ENCODE measurements at places on chromosomes 12 and 14.

- DNase-seq: no peak
Observed at GRCh38 chr12:89492883-89493282, 31.7 kb downstream of the GALNT4 start.

DNA sequence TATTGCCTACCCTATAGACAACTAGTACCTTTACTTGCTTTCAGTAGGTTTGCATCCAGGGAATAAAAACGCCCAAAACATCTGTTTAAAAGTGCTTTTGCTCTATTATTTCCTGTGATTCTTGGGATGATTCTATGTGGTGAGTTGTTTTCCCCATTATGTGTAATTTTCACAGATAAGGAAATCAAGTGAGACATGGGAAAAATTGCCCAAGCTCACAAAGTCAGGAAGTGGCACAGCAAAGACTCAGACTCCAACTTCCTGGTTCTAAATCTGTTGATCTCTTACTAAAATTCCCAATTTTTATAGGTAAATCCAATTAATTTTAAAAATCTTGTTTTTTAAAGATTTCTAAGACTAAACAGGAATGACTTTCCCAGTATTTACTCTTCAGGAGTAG, 39.0 kb downstream of the NID2 start:
- no peak for DNase-seq

DNA sequence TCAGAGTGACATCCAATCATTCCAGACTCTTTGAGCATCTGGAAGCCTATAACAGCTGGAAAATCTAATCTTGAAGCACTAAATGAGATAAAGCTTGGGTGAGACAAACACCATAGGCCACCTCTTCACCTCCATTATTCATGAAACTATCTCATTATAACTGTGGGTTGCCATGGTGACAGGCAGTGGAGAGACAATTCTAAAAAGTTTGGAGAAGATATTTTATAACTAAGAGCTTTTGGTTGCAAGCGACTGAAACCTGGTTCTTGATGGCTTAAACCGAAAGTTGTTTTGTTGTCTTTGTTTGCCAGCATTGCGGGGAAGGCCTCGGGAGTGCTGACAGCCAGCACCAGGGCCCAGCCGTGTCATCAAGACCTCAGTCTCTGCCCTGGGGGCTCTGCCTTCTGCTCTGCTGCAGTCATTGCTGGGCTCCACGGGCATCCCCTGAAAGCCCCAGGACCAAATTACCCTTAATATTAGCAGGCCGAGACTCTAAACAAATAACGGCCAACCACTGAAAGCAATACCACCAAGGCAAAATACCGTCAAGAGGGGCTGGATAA, 353.6 kb upstream of the SFSWAP start:
- DNase-seq: no peak

DNA sequence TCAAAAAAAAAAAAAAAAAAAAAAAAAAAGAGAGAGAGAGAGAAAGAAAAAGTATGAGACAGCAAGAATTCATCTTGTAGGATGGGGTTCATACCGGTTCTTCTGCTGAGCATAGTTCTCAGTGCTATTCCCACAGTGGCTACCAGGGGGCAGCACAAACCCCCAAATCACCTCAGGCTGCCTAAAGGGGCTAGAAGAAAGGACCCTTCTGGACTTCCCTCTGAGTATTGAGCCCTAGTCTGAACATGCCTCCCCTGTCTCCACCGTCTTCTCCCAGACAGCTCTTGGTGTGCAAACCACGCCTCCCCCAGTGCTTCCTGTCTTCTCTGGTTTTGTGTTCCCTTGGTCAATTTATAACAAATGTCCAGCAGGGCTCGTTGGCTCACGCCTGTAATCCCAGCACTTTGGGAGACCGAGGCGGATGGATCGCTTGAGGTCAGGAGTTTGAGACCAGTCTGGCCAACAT, 31.3 kb upstream of the SMUG1 start:
- peak; percentile 84 for DNase-seq

DNA sequence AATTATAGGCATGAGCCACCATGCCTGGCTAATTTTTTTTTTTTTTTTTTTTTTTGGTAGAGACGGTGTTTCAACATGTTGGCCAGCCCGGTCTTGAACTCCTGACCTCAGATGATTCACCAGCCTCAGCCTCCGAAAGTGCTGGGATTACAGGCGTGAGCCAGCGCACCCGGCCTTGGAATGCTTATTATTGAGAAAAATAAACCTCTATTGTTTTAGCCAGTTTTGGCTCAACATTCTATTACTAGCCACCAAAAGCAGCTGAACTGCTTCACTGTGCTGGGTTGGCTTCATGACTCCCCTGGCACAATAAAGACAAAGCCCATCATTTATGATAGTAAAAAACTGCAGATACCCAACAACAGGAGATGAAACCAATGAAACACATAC, 93.5 kb upstream of the CEP83 start:
- DNase-seq: peak; percentile 68

DNA sequence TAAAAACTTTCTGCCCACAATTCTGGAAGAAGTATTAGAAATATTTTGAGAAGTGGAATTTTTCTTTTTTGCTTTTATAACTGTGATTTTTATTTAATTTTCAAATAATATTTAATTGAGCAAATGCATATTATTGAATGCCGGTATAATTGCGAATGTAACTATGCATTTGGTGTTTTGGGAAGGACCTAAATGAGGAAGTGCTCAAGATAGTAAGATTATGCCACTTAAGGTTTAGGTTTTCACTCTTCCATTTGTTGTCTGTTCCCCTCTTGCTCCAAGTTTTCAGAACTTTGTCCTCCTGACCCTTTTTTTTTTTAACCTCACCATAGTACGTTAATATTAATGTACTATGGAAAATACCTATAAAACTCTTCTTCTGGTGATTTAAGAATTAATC, 85.8 kb downstream of the KIAA0586 start:
- DNase-seq: no peak

DNA sequence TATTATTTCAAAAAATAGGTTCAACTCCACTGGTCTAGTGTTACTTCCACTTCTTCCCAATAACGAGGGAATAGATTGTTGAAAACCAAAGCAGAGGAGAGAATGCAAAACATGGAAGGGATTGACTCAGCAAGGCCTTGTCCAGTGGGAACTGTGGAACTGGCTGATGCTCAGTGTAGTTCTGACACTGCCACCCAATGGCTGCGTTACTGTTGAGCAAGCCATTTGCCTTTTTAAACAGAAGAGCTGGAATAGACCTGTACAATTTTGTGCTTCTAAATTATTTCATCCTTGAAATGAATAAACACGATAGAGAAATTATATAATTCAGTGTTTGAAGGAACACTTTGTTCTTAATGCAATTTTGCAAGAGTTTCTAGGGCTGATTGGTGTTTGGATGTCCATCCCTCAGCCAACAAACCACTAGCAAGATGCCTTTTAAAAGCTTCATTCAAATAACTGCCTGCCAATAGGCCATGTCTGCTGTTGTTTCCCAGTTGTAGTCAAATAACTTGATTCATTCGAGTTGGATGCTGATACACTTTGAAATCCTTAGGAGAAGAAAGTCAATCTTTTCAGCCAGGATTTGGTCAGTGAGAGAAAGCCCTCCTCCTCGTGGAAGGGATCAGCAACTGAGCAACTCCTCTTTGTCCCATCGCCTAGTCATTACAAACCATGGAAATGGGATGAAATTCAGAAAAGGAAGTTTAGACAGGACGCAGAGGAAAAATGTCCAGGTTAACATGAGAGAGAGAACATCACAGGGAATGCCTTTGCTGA, 7.3 kb upstream of the MGP start:
- DNase-seq: peak; percentile 40

DNA sequence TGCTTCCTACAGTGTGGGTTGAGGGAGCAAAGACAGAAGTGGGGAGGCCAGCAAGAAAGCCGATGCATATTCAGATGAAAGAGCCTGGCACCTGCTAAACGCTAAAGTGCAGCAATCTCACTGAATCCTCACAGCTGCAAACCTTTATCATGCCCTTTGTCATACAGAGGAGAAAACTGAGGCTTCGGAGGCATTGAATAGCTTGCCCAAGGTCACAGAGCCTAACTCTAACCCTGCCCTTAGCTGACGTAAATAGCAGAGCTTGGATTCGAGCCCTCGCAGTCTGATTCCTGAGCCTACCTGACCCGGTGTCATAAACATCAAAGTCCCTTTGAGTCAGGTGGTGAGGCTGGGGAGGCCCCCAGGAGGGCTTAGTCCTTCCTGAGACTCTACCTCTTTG, 54.9 kb downstream of the CMKLR1 start:
- no peak for DNase-seq

DNA sequence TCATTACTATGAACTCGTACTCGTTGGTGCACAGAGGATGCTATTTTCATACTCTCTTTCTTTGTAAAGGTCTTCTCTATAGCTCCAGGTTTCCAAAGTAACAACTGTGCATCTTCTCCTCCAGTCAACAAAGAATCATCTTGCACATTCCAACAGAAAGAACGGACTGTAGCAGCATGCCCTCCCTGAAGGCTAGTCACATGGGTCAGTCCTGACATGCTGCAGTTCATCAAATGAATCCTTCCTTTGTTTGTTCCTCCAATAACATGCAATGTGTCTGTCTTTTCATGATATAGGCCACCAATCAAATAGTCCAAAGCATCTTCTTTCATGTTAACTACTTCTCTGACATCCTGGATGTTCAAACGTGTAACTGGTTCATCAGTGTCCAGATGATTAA, 42.9 kb downstream of the WDR89 start:
- DNase-seq: peak; percentile 63

DNA sequence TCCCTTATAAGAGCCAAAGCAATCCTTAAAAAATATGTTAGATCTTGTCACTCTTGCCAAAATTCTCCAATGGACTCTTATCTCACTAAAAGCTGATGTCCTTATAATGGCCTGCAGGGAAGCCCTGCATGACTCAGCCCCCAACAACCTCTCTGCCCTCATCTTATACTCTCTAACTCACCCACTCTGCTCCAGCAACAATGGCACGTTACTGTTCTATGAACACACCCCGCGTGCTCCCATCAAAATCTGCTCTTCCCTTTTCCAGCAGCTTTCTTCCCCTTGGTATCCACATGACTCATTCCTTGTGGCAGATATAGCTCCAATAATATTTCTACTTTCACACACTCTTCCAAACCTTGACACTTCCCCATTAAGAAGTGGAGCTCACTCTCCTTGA, 108.1 kb downstream of the DENND5B start:
- no peak for DNase-seq

GRCh38 chr12:79238246-79238645, 373.7 kb downstream of the SYT1 start:
- no peak for DNase-seq

- no peak for DNase-seq
Observed at GRCh38 chr12:13986031-13986430, 4.6 kb upstream of the GRIN2B start.

DNA sequence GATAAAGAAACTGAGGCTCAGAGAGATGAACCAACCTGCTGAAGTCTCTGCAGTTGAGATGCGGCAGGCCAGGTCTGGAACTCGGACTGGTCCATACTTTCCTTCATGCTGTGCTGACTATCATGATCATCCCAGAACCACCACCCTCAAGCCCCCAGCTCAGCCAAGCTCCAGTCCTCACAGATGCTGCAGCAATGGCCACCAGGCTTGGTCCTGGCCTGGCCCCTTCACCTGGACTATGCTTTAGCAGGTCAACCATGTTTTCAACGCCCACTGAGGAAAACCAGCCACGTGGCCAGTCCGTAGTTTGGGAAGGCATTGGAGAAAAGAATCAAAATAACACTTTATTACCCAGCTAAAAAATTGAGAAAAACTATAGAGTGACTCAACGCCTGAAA, 1.4 kb downstream of the GPR68 start:
- DNase-seq: no peak

DNA sequence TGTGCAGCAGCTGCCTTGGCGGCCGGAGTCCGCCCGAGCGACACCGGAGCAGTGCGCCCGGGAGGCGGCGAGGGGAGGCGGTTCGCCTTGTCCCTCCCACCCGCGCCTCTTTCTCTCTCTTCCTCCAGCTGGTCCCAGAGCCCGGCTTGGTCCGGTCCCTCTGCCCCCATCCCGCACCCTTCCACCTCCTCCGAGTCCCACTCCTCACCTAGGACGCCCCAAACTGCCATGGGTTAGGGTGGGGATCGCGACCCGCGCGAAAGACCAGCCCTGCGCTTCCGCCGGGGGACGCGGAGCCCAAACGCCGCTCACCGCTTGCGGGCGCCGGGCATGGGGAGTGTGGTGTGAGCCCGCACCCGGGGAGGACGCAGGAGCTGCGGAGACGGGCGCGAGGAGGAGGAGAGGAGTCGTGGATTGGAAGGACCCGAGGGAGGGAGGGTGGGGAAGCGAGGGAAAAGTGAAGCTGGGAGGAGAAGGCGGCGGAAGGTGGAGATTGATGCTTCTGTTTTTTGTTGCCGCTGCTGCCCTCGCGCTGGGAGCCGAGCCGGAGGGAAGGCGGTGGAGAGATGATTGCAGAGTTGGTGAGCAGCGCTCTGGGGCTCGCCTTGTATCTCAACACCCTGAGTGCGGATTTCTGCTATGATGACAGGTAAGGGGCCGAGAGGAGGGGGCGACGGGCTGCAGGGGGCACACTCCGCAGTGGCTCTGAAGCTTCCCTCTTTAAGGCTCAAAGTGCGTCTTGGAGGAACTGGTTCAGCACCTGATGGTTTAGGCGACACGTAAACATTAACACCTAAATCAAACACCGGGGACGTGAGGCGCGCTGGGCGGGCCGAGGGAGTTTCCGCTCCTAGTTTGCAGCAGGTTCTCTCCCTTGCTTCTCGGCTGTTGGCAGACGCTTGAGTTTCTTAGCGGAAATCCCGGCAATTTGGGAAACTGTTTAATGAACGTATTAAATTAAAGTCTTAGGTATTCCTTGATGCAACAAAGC, 610 bp downstream of the TMTC2 start:
- peak; percentile 37 for DNase-seq

GRCh38 chr12:4960547-4960946, 50.8 kb downstream of the KCNA1 start:
- no peak for DNase-seq

- DNase-seq: no peak
Observed at GRCh38 chr12:53744130-53744441, 7.7 kb downstream of the CISTR start.

- DNase-seq: no peak
Observed at GRCh38 chr12:27672051-27672450, 24.2 kb upstream of the REP15 start.

- DNase-seq: no peak
Observed at GRCh38 chr14:58200846-58201245, 897 bp downstream of the ACTR10 start.

GRCh38 chr12:100724071-100724470, 70.5 kb upstream of the ANO4 start:
- DNase-seq: no peak

GRCh38 chr14:99316281-99317163, 44.5 kb upstream of the BCL11B start:
- no peak for DNase-seq

GRCh38 chr14:40936861-40937260, 669.8 kb upstream of the LRFN5 start:
- no peak for DNase-seq

DNA sequence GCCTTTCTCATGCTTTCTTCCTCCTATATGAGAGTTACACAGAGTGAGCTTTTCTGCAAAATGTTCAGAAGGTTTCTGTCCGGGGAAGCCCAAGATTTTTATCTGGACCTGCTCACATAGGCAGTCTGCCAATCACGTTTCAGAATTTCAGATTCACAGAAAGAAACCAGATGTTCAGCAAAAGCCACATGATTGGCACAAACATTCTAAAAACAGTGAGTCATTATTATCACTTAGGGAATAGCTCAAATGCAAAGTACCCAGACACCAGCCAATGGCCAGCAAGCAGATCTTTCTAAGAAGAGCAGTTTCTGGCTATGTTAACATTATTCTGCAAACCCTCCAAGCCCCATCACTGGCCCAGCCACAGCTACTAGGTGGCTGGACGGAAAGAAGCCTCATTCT, 1558.5 kb upstream of the TMEM132C start:
- no peak for DNase-seq
